ENCODE measurements at places on chromosomes 3 and 15. TPM values are rescaled to one million over a fixed set of nuclear protein-coding genes. Genes with fewer than 3 reads are reported as not detected.

Gene SMAD6
- total RNA-seq, result 12.7 TPM

Gene ACP3
- total RNA-seq, result 0.52 TPM

Gene ZMYND10
- total RNA-seq, result 3.2 TPM

Gene B3GNT5
- total RNA-seq, result 4.1 TPM

Gene ERICH6
- 0.07 TPM for total RNA-seq

Gene CYP8B1
- total RNA-seq, result not detected

Gene CHRNA3
- not detected for total RNA-seq

Gene IGSF11
- not detected for total RNA-seq

Gene EFCC1
- not detected for total RNA-seq

Gene ZKSCAN7
- total RNA-seq, result 1.9 TPM

Gene CPNE9
- total RNA-seq, result not detected

Gene HCN4
- total RNA-seq, result 0.17 TPM

Gene C3orf38
- 21.1 TPM for total RNA-seq

Gene FEZF2
- total RNA-seq, result not detected

Gene TGM5
- not detected for total RNA-seq

Gene ABHD5
- total RNA-seq, result 22.2 TPM

Gene KNL1
- total RNA-seq, result 32.1 TPM

Gene AP4E1
- 13.9 TPM for total RNA-seq

Gene NDUFB5
- 237 TPM for total RNA-seq

Gene SLC26A6
- total RNA-seq, result 21.3 TPM

Gene RAF1
- total RNA-seq, result 106 TPM

Gene ACKR4
- 0.20 TPM for total RNA-seq

Gene MRPS11
- total RNA-seq, result 49.3 TPM

Gene CCDC9B
- 9.4 TPM for total RNA-seq

Gene TRPM1
- 0.02 TPM for total RNA-seq

Gene PEX5L
- 0.12 TPM for total RNA-seq

Gene CCR9
- total RNA-seq, result not detected

Gene FAM227B
- 6.5 TPM for total RNA-seq

Gene IL17RE
- 0.05 TPM for total RNA-seq

Gene MYRIP
- total RNA-seq, result not detected

Gene RTP3
- 0.20 TPM for total RNA-seq

Gene PARP15
- total RNA-seq, result not detected

Gene GRK7
- not detected for total RNA-seq

Gene CLCN2
- 2.5 TPM for total RNA-seq

Gene CLDN16
- total RNA-seq, result not detected

Gene GOLGA8K
- not detected for total RNA-seq

Gene GPR62
- total RNA-seq, result 0.02 TPM

Gene GOLGA8H
- 0.15 TPM for total RNA-seq

Gene LMAN1L
- not detected for total RNA-seq

Gene TM4SF18
- 25.4 TPM for total RNA-seq

Gene PIGZ
- total RNA-seq, result 1.7 TPM

Gene ADGRG7
- not detected for total RNA-seq

Gene SEMA3B
- 22.5 TPM for total RNA-seq

Gene ZBED2
- 0.15 TPM for total RNA-seq

Gene SPINK8
- total RNA-seq, result not detected

Gene THBS1
- total RNA-seq, result 5,591 TPM

Gene GOLGA8J
- total RNA-seq, result not detected

Gene ST8SIA2
- total RNA-seq, result 1.5 TPM

Gene GOLGA8G
- total RNA-seq, result 0.12 TPM

Gene MCTP2
- total RNA-seq, result 0.91 TPM

Data from M059J (cell line).